ENCODE measurements at places on chromosomes 3 and 15.

DNA sequence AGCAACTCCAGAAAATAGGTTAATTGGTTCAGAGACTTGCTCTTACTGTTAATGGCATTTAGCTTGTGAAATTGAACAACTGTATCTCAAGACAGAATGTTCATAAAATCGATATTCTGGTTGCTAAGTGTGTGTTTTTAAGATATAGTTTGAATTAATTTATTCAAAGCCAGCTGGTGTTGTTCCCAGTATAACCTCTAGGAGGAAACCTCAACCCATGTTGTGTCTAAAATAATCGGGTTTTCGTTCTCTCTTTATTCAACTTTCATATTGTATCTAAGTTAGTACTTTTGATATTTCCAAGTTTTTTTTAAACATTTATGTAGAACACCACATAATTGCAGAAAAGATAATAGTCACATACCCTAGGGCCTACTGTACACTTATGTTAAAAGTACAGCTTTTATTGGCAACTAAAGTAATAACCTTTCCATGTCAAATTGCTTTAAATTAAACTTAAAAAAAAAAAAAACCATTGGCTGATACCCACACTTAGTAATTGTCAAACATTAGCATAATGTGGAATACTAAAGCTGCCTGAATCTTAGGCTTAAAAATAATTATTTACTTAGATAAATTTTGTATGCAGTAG is 90.9 kb downstream of the SAMMSON start:
- DNase-seq, result no peak

- DNase-seq, result no peak
Observed at GRCh38 chr15:58777107-58777506, 6.0 kb downstream of the MINDY2 start.

DNA sequence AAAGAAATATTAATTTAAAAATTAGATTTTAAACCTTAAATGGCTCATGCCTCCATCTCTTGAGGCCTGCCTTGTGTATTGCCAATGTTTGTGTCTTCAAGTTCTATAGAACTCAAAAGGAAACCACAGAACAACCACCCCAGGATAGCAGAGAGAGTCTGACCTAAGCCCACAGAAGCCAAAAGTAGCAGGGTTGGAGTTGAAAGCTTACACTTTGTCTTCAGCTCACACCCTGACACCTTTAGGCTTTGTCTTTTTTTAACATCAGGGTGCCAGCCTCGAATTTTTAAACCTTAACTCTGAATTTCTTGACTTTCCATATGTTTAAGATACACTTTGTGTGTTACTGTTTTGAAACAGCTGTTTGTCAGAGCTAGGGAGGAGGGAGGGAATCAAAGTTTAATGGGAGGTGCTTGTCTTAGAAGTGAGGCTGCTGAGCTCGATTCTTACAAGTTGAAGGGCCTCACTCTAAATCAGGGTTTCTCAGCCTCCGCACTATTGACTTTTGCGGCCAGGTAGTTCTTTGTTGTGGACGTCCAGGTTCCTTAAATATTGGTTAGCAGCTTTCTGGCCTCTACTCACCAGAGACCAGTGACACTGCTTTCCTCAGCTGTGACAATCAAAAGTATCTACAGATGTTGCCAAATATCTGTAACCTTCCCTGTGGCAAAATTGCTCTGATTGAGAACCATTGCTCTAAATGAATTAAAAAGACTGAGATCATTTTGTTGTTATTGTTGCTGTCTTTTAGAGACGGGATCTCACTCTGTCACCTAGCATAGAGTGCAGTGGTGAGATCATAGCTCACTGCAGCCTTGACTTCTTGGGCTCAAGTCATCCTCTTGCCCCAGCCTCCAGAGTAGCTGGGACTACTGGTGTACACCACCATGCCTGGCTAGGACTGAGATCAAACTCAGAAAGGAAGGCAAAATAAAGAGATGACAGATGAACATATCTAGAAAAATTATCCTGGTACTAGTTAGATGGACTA is 139.2 kb upstream of the EOMES start:
- no peak for DNase-seq

- no peak for DNase-seq
Observed at GRCh38 chr3:170701696-170702678, 116.1 kb upstream of the SLC7A14 start.

- no peak for DNase-seq
Observed at GRCh38 chr15:66573719-66574595, 8.2 kb upstream of the LCTL start.

- DNase-seq, result no peak
Observed at GRCh38 chr3:168862466-168862865, 766.7 kb upstream of the GOLIM4 start.

- no peak for DNase-seq
Observed at GRCh38 chr3:169170456-169170855, 493.1 kb downstream of the MECOM start.

DNA sequence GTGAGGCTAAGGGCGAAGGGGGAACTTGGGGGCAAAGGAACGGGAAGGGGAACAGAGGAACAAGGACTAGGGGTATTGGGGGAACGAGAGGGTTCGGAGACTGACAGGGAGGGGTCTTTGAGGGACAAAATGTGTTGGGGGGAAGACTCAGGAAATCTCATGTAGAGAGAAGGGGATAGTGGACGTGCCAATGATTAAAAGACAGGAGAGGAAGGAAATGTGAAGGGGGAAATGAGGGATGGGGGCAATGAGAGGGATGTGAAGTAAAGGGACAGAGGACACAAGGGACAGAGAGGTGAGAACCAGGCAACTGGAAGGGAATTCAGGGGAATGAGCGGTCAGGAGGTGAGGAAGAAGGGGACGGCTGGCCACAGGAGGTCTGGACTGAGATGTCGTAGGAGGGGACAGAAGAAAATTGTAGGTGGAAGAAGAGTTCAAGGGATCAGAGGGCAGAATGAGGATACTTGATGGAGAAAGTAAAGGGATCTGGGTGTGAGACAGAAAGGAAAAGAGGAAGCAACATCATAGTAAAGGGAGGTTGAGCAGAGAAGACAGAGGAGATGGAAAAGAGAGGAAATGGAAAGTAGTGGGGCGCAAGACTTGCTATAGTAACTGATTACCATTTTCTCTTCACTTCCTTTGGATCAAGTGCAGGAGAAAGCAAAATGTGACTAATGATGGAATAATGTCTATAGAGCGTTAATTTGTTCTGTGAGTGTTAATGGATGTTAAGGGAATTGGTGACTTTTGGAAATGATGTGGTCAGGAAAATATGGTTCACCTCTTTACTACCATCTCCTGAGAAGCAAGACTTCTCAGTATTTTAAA is 749 bp downstream of the RAB8B start:
- DNase-seq, result no peak

DNA sequence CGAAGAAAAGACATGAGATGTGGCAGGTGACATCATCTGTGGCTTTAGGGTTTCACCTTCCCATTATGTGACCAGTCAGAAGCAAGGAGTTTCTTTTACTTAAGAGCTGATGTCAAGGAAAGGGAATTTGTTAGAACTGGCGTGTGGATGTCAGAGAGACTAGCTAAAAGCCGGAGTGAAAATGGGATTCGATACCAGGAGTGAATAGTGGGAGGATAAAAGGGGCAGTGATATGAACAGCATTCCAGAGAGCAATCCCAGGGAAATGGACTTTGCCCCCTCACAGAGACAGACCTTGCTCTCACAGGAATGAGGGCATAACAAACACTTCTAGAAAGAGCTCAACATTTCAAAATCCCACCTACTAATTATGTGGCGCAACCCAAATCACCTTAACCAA is 5.9 kb upstream of the FMN1 start:
- no peak for DNase-seq

- DNase-seq, result no peak
Observed at GRCh38 chr15:93246266-93247242, 157.5 kb upstream of the RGMA start.

DNA sequence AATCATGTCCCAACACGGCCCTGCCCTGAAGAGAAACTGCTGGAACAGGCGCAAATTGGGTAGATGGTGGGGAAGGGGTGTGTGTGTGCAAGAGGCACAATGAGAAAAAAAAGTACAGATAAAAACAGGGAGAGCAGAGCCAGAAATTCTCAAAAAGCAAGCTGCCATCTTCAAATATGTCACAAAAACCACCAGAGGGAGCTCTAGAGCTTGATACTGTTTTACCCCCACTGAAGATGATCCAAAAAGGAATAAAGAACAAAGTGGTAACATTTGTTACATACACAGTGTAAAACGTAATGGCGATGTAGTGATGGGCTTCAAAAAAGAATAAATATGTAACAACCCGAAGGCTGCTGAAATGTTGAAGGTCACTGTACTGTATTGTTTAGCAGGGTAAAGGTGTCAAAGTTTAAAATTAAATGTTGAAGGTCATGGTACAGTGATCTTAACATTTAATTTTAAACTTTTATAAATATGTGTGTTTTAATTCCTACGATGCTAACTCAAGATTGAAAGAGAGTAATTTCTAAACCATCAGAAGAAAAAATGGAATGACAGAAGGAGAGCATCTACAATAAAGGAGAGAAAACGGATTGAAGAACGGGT is 6.0 kb downstream of the SNRPA1 start:
- DNase-seq, result no peak

DNA sequence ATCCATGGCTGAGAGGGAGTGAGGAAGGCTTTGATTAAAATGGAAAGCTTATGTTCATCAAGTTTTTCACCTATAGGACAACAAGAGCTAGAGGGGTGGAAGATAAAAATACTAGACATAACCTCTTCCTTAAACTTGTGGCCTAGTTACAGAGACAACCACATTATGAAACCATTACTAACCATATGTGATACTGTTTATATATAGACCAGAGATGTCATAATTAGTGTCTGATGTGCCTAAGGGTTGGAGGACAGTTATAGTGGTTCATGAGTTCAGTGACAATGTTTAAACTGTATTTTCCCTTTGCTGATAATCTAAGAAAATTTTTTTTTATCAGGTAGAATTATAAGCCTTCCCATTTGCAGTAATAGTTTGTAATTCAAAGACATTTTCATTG is 23.7 kb downstream of the PHLDB2 start:
- DNase-seq, result no peak

DNA sequence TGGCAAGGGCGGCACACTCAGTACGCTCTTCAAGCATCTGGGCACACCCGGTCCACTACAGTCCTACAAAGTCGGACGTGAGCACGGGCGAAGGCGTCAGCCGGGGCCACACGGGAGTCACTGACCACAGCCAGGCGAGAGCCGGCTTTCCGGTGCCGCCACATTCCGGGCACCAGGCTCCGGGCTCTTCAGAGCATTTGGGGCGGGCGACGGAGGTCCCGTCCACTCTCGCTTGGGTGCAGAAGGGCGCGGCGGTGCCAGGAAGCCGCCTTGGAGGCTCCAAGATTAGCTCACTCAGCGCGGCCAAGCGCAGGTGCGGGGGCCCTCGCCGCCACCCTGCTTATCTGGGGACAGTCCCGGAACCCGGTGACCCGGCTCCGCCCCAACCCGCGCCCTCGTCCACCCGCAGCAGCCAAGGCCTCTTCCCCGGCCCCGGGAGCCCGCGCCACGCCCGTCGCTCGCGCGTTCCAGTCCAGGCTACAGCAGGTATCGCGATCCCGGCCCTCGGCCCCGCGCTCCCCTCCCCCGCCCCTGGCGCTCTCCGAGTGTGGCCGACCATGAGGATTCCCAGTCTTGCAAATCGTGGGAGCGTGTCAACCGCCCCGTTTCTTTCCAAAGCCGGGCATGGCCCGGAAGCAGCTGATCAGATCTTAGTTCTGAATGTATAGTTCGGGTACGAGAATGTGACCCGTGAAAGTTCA is at the start of gene ADPRH:
Gene ADPRH (plus strand): TSS at position 127 of the 701 bp plus-strand sequence. CDS start 2,678 bp downstream, outside the sequence.
- no peak for DNase-seq

DNA sequence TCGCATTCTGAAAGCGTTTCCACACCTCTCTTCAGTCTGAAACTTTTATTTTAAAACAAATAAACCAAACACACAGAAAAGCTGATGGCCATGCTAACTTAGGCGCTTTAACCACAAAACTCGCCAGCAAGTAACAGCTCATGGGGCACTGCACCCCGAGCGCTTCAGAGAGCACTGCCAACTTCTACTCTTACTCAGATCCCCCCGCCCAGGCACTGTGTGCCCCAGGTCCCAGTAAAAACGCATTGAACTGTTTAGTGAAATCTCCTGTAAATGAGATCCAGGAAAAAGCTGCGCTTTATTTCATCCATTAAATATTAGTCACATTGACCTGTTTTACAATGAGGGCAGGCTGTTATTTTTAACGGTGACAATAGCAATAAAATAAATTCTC is 99.7 kb downstream of the LRIG1 start:
- no peak for DNase-seq

DNA sequence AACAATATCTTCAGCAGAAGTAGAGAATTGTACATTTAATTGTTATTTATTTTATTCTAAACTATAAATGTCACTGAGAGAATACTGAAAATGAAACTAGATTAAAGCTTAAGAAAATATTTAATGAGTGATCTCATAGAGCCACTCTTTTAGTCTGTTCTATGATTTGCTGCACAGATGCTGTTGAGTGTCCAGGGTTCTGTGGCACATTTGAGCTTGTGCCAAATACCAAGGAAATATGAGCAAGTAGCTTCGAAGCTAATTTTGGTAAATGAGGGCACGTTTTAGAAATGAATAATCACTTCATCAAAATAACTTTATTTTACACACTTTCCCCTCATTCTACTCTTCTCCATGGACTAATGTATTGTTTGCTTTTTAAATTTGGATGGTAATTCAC is 53.6 kb upstream of the THRB start:
- no peak for DNase-seq

- no peak for DNase-seq
Observed at GRCh38 chr3:41569632-41570305, 370.5 kb downstream of the CTNNB1 start.

GRCh38 chr3:58242340-58242739 is 4.7 kb downstream of the ABHD6 start:
- no peak for DNase-seq

DNA sequence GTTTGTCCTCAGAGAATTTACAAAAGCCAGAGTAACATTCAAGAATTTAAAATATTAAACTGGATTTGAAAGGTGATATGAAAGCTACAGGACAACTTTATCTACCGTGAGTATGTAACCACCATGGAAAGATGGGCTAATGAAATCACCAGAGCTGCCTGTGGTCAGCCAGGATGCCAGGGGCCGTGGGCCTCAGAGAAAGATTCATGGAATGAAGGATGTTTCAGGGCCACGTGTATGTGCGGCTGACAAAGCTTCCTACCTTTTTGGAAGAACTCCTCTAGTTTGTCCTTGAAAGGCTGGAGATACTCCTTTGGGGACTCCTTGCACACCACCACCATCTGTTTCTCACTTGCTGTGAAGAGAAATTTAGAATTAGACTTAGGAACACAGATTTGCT is 138.9 kb downstream of the GREM1 start:
- DNase-seq, result no peak

GRCh38 chr3:127385540-127385870 is 97.7 kb upstream of the PRR20G start:
- no peak for DNase-seq

DNA sequence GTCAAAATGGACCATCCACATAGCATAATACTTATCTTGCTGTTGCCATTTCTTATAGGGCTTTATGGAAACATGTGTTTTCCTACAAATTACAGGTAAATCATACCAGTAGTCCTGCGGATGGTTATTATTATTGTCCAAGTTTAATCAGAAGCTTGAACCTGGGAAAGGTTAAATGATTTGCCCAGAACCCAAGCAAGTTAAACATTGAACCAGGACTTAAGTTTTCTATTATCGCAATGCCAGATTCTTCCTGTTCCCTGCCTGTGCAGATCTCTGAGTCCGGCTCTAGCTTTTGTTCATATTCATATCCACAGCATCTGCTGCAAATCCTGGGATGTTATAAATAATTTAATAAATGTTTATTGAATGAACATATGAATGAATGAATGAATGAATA is 12.5 kb downstream of the LPP start:
- DNase-seq, result no peak
